CD4-positive, alpha-beta memory T cell (primary cell): ENCODE measurements at places on chromosomes 5 and 9.

GRCh38 chr5:89983216-89983615, 426.3 kb downstream of the CETN3 start:
- DNase-seq: no peak

DNA sequence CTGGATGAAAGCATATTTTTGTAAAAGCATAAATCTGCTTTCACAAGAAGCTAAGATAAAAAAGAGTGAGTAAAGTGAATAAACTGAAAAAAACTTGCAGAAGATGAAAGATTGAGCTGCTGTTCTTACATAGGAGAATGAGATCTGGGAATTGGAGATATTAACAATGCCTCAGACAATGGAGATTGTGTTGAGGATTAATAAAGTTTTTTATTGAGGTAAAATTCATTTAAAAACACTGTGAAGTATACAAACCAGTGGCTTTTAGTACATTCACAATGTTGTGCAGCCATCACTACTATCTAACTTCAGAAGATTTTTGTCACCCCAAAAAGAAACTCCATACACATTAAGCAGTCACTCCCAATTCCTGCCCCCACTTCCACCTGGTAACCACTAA, 19.7 kb upstream of the UBLCP1 start:
- DNase-seq: no peak

GRCh38 chr5:24720743-24721142, 76.0 kb upstream of the CDH10 start:
- no peak for DNase-seq

- no peak for DNase-seq
Measured at GRCh38 chr9:132250324-132251262, 88.7 kb downstream of the NTNG2 start.

GRCh38 chr9:98007251-98007928, 24.2 kb downstream of the ANP32B start:
- no peak for DNase-seq

- no peak for DNase-seq
Measured at GRCh38 chr5:56910210-56910965, 992 bp downstream of the SETD9 start.
